ENCODE measurements at places on chromosomes 13 and 19.

DNA sequence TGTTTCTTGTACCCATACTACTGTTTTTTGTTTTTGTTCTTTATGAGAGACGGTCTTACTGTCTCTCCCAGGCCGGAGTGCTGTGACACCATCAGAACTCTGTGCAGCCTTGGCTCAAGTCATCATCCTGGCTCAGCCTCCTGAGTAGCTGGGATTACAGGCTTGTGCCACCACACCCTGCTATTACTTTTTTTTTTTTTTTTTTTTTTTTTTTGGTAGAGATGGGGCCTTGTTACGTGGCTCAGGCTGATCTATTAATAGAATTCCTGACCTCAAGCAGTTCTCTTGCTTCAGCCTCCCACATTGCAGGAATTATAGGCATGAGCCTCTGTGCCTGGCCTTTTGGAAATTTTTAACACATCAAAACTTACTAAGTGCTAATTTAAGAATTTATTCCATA lies 2.9 kb upstream of the ZNF304 start:
- no peak for DNase-seq

- no peak for DNase-seq
Observed at GRCh38 chr19:46368116-46368515, 21.2 kb downstream of the PPP5C start.

- DNase-seq: no peak
Observed at GRCh38 chr13:102847272-102848234, 1.7 kb downstream of the ERCC5 start.

DNA sequence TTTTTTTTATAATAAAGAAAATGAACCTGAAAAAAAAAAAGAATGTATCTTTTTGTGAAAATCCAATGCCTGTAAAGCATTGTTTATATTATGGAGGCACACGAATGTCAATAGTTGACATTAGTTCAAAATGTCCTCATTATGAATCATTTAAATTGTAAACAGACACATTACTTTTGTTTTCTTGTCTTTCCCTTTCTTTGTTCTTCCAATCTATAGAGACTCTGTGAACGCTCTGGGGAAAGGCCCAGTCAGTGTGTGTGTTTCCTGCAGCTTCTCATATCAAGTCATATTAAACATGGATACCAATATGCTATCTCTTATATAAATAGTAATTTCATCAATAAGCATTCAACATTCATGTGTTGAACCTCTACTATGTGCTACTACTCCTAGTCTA lies 193.1 kb downstream of the KCTD12 start:
- no peak for DNase-seq

DNA sequence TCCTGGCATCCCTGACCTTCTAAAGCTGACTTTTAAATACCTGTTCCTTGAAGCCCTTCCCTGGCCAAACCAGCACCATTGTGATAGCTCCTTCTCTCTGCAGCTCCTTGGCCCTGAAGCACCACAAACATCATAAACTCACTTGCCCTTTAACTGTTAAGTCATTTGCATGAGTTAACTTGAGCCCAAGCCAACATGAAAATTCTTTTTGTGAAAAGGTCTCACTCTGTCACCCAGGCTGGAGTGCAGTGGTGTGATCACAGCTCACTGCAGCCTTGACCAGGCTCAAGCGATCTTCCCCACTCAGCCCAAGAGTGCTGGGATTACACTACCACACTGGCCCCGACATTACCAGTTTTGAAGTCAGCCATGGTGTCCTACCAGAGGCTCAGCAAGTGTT lies 87.8 kb downstream of the ZIC5 start:
- DNase-seq: no peak

DNA sequence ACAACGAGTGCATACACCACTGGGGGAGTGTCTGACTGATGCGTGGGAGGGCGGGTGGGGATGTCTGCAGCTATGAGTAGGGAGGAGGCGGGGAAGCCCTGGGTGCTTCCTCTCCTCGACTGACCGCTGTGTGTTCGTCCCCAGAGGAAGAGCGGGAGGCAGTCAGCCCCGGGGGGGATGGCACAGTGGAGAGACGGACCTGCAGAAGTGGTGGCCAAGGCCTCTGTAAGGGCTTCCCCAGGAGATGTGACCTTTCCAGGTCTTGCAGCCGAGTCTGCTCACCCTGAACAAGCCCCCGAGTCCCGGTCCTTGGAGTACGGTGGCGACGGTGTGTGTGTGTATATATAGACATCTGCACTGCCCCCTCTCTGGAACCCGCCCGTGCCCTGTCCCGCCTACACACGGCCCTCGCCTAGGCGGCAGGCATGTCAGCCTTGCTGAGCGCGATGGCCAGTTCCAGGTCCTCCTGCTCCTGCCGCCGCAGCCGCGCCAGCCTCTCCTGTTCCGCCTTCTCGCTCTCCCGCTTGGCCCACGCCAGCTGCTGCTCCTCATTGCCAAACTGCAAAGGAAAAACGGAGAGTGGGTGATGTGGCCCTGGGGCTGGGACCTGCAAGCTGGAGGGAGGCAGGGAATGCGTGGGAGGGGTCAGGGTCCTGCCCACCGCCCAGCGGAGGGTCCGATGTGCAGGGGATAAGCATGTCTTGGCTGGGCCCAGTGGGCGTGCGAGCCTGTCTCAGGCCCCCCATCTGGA lies 30.8 kb downstream of the KLF2 start:
- no peak for DNase-seq

DNA sequence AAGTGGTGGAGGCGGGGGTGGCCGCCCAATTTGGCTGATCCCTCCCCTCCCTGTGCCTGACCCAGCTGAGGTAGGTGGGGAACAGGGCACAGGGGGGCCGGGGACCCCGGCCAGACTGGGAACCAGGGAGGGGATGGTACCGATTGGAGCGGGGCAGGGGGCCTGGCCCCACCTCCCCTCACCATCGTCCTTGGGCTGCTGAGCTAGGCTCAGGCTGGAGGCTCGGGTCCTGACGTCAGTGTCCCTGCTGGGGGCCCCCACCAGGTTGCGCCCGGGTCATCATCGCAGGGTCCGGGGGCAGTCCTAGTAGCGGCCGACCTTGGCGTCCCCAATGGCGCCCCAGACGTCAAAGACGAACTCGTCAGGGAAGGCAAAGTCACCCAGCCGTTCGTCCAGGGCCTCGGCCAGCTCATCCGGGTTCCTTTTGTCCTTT lies 3.0 kb upstream of the PTGER1 start:
- DNase-seq: no peak

- no peak for DNase-seq
Observed at GRCh38 chr13:43343645-43344044, 320.3 kb downstream of the DNAJC15 start.

DNA sequence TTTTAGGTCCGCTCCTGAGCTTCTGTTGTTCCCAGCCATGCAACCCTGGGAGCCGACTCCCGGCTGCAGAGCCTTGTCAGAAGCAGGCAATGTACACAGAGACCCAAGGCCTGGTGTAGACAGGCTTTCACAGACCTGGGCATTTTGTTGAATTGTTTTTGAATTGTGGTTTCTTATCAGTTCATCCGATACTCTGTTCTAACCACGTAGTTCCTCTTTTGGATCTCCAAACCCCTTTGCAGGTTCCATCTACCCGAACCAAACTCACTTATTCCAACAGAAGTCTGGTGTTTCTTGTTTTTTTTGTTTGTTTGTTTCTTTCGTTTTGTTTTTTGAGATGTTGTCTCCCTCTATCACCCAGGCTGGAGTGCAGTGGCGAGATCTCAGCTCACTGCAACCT lies 6.3 kb upstream of the NLRP2 start:
- DNase-seq: no peak

DNA sequence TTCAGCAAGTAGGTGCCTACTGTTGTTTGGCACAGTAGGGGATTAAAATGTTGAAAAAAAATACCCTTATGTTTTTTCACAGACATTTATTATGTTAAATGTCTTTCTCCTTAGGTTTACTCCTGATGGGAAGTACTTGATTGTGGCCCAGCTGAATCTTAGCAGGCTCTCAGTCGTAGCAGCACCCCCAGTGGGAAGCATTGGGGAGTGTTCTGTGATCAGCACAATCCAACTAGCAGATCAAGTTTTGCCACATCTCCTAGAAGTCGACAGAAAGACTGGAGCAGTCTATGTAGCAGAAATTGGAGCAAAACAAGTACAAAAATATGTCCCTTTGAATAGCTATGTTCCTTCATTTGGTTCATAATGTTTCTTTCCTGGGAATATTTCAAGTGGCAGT lies 9.3 kb downstream of the NHLRC3 start:
- DNase-seq: no peak

DNA sequence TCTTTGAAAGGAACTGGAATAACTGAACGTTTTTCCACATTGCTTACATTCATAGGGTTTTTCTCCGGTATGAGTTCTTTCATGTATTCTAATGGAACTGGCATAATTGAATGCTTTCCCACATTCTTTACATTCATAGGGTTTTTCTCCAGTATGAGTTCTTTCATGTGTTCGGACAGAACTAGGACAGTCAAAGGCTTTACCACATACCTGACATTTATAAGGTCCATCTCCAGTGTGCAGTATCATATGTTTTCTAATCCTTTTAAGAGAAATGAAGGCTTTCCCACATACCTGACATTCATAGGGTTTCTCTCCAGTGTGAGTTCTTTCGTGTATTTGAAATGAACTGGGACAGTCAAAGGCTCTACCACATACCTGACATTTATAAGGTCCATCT lies 24.7 kb downstream of the ZNF564 start:
- no peak for DNase-seq

DNA sequence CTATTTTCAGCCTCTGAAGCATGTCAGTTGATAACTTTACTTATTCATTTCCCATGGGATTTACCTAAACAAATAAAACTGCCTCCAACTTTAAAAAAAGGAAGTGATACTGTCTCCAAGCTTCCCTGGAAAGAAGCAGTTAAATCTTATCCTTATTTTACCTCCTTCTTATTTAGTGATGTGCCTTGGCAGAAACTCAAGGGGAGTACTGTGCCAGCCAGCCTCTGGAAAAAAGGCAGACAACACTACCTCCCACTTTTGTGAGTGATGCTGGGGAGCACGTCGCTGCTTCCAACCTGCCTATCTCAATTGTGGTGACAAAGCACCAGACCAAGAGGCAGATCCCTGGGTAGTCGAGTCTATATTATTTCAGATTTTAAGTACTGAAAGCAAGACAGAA lies 765.6 kb downstream of the DIAPH3 start:
- no peak for DNase-seq

- no peak for DNase-seq
Observed at GRCh38 chr19:41944336-41944735, 14.8 kb downstream of the RABAC1 start.

Measured in fibroblast of skin of left quadriceps (primary cell).